T-helper 1 cell (primary cell): ENCODE measurements at places on chromosomes 3 and 15.

- DNase-seq: no peak
Observed at GRCh38 chr3:175477651-175478224, 618.6 kb downstream of the NAALADL2 start.

DNA sequence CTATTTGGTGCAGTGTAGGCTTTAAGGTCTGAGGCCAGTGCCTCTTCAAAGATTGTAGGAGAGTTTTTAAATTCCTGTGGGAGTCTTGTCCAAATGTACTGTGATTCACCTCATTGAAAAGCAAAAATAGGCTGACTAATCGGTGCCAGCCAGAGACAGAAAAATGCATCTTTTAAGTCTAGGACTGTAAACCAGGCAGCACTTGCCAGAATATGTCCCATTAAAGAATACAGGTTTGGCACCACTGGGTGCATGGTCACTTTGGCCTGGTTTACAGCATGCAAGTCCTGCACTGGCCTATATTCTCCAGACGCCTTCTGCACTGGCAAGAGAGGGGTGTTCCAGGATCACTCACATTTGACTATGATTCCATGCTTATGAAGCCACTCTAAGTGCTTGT is 20.3 kb upstream of the NOX5 start:
- no peak for DNase-seq

DNA sequence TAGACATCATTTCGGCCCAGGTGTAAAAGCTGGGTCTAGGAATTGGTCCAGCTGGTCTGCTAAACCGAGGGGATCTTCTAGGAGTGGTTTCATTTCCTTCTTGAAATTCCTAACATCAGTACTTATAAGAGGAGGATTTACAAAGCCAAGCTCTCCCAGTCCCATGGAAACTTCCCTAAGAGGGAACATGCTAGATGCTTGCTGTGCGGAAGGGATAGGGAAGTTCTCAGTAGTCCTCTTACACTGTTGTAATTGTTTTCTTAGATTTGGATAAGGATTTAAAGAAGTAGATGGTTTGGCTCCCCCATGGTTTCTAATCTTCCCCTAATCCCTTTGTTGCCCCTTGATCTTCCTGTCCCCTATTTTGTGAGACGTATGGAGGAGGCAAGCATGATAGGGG is 89.7 kb upstream of the XCR1 start:
- no peak for DNase-seq

GRCh38 chr3:110474397-110474796 is 597.2 kb upstream of the NECTIN3 start:
- DNase-seq: no peak

DNA sequence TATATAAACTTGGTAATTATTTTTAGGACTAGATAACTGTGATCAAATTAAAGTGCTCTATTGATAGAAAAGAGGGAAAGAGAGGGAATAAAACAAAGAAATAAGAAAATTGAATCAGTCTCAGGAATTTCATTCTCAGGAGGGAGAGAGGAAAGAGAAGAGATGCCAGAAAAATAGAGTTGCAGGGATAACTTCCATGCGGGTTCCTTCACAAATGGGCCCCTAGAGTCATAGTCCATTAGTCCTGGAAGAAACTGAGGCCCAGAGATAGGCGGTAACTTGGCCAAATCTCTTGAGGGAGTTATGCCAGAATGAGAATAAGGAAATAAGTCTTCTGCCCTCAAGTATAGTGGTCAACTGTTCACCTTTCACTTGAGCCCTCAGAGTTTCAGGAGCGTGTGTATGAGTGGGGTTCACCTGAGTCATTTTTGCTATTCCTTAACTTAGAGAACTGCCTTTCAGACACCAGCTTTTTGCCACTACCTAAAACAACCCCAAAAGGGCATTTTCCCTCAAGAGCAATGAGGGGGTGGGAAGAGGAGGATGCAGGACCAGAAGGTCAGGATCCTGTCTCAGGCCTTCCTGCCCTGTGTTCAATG is 192.6 kb downstream of the MEX3B start:
- DNase-seq: no peak

DNA sequence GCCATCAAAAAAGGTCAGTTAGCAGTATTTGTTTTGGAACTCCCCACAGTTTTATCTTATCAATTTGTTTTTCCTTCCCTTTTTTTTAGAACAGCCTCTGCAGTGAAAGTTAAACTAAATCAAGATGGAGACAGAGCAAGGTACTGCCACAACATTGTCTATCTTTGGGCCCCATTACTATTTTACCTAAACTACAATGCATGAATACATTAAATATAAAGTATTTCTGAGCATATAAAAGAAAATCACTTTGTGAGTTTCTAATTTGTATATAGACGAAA is 139.5 kb downstream of the MEIS2 start:
- DNase-seq: no peak

DNA sequence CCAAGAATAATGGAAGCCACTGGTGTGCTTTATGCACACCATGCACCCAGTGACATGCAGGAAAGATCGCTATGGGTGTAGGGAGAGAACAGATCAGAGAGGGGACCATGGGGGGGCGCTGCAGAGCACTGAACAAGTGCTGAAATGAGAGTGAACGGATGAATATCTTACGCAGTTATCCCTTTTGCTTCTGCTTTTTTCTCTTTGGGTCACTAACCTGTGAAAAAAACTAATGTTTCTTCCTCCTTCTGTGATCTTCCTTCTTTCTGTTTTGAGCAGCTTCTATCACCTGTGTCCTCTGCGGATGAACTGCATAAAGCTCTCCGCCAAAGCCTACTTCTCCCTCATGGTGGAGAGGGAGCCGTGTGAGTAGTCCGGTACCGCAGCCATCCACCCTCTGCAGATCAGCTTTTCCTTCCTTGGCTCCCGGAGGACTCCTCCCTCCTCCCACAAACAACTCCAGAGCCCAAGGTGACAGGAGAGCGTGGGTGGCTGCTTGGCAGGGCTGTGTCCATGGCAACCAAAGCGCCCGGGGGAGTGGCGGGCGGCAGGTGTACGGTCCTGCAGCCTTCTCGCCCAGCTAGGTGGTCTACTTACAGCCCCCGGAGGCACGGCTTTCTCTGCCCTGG is 106.2 kb downstream of the DGKG start:
- DNase-seq: no peak

DNA sequence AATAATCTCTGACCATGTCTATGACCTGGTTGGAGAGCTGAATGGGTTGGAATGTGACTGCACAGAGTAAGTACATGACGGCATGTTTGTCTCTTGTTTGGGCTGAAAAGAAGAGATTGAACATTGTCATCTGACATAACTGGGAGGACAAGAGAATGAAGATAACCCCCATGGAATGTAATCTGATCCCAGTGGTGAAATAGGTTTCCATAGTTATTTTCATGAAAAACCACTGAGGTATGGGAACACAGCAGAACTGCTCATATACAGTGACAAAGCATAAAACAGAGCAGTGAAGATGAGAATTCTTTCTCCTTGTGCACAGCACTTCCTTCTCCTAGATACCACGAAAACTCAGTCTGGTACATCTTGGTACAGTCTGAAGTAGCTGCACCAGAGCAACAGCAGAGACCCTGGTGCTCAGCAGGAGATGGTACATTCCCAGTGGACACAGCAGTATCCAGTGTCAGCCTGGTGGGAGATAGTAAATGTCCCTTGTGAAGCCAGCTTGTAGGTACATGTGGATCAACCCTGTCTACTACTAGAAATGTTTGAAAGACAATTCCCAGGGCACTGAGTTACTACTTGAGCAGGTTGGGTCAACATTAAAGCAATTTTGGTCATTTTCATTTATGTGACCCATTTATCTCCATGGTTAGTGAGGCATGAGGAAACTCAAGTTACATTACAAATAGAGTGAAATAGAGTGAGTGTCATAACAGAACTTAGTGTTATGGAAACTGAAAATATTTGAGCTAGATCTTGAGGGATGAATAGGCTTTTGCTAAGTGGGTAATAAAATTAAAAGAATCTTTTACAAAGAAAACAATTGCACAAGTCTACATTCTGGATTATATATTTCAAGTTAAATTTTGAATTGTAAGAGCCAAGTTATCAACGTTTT is 178.3 kb downstream of the SUCNR1 start:
- no peak for DNase-seq
